ENCODE measurements at places on chromosomes 2 and 18.

GRCh38 chr2:54514822-54515569, 58.9 kb downstream of the SPTBN1 start:
- DNase-seq: no peak

DNA sequence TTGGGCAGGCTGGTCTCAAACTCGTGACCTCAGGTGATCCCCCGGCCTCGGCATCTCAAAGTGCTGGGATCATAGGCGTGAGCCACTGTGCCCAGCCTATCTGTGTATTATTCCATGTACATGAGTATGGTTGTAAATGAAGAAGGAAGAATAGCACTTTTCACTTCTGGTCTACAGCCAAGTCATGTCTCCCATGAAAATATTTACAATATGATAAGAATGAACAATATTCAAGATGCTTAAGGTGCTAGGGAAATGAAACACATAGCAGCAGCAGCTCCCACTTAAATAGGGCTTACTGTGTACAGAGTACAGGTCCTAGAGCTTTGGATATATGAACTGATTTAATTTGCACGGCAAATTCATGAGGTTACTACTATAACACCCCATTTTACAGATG, 70.3 kb upstream of the COL5A2 start:
- DNase-seq: peak; percentile 21

GRCh38 chr18:49360582-49360981, 99.9 kb downstream of the DYM start:
- no peak for DNase-seq

DNA sequence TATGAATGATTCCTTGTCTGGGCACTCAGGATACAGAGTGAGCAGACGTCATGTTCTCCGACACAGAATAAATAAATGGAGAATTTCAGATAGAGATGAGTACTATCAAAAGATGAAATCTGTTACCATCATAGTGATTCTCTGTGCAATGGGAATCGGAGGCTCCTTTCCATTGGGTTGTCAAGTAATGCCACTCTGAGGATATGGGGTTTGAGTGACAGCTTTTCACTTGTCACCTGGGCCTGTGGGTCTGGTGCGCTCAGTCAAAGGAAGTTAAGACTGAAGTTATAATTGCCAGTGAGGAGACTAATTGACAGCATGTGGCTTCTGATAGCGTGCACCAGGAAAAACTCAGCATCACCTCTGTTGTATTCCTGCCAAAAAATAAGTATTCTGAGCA, 387.2 kb downstream of the SOX11 start:
- DNase-seq: no peak

DNA sequence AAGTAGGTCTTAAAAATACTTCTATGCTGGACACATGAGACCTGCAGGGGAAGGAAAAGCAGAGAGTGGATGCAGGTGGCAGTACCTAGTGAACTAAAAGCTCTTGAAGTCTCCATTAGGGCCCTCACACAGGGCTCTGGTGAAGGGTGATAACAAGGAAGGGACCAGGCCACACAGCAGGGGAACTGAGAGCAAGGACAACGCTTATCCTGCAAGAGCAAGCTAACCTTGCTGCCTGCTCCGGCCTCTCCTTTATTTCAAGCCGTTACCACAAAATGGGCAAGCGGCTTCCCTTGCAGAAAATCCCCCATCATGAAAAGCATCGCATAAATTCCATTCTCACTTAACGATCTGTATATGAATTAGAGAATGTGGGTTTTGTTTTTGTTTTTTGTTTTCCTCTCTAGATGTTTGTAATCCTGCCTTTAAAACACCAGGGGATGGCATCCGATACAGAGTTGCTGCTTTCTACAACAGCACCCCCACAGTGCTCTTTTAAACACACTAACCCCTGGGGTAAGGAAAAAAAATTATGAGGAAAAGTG, 64.5 kb downstream of the CACNB4 start:
- DNase-seq: no peak

GRCh38 chr2:137115081-137115794, 349.9 kb downstream of the THSD7B start:
- DNase-seq: peak; percentile 15

- DNase-seq: no peak
Observed at GRCh38 chr18:29251681-29252080, 1074.8 kb upstream of the CDH2 start.

DNA sequence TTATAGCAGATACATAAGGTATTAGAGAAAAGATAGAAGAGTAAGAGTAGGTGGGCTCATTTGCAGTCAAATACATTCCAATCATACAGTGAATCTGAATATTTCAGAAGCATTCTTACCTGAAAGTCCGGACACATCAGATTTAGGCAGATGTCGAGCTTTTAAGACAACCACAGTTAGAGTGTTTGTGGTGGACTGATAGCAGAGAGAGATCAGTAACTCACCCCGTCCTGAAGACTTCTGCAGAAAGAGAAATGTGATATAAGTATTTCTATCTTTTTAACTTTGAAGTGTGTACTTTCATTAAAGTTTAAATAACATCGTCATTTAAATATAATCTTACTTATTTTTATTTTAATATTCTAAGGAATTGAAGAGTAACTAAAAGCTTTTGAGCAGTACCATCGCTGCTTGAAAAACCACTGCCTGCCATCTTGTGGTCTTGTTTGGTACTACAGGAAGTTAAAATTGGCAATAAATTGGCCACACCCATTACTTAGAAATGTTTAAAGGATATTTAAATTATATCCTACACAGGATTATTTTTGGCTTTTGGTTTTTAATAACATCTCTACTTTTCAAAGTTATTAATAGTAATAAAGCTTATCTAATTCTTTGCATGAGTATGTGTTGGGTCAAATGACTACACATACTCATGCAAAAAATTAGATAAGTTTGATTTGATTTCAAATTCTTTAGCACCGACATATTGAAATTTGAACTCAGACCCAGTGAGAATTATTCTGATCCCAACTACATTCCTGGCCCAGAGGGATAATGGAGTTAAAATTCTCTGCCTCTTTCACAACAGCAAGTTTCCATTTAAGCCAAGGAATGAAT, 5.5 kb downstream of the SYT4 start:
- peak; percentile 38 for DNase-seq

GRCh38 chr2:45131587-45131986, 122.3 kb upstream of the SIX2 start:
- no peak for DNase-seq

GRCh38 chr2:25756536-25756935, 83.2 kb upstream of the DTNB start:
- no peak for DNase-seq

DNA sequence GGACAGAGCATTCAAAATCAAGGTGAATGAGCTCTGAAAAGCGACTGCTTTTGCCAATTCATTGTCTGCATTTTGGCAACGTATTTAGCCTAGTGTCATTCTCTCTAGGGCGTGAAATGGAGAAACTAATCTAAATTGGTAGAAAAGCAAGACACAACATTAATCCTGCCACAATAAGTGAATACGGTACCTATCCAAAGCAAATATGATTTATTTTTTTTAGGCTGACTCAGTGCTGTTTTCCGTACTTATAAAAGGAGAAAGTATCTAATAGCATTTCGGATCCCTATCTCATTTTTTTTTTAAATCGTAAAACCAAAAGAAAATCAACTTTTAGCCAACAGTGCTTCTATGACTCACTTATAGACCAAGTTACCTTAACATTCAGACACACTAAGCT, 672.5 kb downstream of the LRP1B start:
- DNase-seq: no peak

GRCh38 chr18:75478996-75479880, 51.7 kb upstream of the SMIM21 start:
- DNase-seq: peak; percentile 62

DNA sequence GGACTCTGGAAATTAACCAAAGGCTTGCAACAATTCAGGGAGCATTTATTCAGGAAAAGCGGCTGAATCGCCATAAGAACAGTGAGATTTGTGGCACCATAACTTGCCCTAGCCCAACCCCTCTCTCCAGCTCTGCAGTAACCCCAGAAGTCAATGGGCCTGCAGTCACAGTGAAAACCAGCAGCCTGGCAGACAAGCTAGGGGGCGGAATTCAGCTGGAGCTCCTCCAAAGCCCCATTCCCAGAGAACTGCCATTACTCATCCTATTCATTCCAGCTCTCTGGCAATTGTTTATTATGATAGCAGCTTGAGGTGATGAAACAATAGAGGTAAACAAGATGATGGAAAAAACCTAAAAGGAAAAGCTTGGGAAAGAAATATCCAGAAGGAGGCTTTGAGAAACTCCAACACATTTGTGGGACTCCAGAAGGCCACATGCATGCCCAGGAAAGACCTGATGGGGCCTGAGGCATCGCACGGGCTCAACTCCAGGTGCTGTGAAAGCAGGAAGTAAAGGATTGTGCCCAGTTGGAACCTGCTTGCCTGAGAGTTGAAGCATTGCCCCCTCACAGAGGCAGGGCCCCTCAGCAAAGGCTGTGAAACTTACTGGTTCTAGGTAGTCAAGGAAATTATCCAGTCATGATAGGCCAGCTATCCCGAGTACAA, 126.7 kb downstream of the TWIST2 start:
- DNase-seq: peak; percentile 89

- DNase-seq: no peak
Observed at GRCh38 chr2:142892715-142893114, 15.3 kb downstream of the KYNU start.

DNA sequence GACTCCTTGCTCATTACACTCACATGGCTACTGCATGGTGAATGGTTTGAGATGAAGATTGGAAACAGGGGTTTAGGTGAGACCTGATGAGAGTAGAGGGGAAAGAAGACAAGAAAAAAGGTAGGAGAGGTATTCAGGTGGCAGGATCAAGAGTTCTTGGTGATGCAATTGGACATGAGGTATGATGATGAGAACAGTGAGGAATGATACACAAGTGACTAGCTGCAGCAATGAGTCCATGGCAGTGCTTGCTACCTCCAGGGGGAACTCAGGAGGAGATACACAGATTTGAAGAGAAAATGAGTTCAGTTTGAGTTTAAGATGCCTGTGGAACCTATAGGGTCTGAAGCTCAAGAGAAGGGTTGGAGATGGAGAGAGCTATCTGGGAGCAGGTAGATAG, 62.1 kb upstream of the NFE2L2 start:
- no peak for DNase-seq

DNA sequence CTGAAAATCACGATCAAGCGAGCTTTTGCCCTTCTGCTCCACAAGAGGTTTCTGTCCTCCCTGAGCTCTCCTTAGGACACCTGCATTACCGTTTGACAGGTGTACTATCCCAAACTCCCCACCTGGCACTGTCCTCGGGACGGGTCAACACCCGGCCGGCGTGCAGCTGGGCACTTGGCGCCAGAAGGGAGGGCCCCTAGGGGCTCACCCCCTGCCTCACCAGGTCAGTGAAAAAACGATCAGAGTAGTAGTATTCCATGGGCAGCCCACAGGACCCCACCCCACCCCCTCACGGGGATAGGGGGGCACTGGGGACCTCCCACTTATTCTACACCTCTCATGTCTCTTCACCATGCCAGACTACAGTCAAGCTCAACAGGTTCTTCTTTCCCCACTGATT, 117.6 kb upstream of the ANKRD30BL start:
- DNase-seq: no peak

- no peak for DNase-seq
Observed at GRCh38 chr18:14085770-14086457, 46.3 kb downstream of the ZNF519 start.

DNA sequence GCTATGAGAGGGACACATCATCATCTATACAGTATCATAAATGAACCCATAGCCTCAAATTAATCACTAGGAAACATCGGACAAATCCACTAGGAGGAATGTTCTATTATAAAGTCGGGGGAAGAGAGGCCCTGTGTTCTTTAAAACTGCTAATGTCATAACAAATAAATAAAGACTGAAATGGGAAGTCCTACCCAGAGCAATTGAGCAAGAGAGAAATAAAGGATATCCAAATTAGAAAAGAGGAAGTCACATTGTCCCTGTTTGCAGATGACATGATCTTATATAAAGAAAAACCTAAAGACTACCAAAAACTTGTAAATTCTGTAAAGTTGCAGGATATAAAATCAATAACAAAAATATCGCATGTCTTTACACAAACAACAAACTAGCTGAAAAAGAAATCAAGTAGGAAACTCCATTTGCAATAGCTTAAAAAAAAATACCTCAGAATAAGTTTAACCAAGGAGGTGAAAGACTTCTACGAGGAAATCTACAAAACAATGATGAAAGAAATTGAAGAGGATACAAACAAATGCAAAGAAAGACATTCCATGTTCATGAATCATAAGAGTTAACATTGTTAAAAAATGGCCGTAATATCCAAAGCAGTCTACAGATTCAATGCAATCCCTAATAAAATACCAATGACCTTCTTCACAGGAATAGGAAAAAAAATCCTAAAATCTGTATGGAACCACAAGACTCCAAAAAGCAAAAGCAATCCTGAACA, 30.6 kb downstream of the RTN4 start:
- peak; percentile 24 for DNase-seq

- no peak for DNase-seq
Observed at GRCh38 chr18:32287249-32287648, 97.4 kb downstream of the MEP1B start.

DNA sequence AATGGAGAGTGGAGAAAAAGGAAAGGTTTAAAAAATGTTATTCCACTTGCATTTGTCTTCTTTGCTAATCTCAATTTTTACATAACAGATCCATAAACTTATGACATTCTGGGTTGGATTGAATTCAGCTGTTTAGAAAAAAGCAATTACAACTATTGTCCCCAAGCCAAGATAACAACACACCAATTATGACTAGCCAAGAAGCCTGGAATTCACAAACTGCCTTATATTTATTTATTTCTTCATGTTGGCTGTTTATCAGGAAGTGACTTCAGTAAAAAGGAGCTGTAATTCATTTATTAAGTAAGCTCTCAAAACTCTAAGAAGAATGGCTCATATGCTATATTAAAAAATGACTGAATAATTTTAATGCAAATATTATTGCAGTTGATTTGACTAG, 137.4 kb downstream of the CALCRL start:
- DNase-seq: peak; percentile 1

DNA sequence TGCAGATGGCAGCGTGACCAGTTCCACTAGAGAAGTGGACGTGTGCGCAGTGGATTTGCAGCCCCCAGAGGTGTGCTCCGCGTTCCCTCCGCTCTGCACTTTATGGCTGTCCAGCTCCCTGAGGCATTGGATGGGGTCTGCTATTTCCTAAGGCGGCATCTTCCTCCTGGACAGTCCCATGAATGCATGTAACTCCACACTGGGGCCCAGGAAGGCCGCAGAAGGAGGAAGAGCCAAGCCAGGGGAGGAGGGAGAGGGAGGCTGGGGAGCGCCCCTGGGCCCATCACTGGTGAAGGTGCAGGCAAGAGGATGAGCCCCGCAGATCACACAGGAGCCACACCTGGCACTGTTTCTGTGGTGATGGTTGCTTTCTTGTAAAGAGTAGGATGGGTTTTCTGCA, 99.1 kb downstream of the PTGR3 start:
- DNase-seq: no peak

- DNase-seq: no peak
Observed at GRCh38 chr2:149427387-149427786, 97.0 kb downstream of the LYPD6 start.

- no peak for DNase-seq
Observed at GRCh38 chr18:9273221-9273620, 61.4 kb upstream of the TWSG1 start.
